ENCODE measurements at places on chromosomes 1 and 21. TPM values are rescaled to one million over a fixed set of nuclear protein-coding genes. Genes with fewer than 3 reads are reported as not detected.

Gene PPIAL4G
- total RNA-seq, result not detected

Gene KCNH1
- not detected for total RNA-seq

Gene CELA2A
- total RNA-seq, result not detected

- DNase-seq, result no peak
- no peaks in the 10 kb centered on the region for H3K4me1 ChIP-seq
- H3K27me3 ChIP-seq, result no peaks in the 10 kb centered on the region
- no peaks in the 10 kb centered on the region for H3K36me3 ChIP-seq
- no peak overlapping the region for H3K27ac ChIP-seq
- H3K4me3 ChIP-seq, result no peak overlapping the region
Observed at GRCh38 chr1:164256456-164256855, 302.5 kb upstream of the PBX1 start.

DNA sequence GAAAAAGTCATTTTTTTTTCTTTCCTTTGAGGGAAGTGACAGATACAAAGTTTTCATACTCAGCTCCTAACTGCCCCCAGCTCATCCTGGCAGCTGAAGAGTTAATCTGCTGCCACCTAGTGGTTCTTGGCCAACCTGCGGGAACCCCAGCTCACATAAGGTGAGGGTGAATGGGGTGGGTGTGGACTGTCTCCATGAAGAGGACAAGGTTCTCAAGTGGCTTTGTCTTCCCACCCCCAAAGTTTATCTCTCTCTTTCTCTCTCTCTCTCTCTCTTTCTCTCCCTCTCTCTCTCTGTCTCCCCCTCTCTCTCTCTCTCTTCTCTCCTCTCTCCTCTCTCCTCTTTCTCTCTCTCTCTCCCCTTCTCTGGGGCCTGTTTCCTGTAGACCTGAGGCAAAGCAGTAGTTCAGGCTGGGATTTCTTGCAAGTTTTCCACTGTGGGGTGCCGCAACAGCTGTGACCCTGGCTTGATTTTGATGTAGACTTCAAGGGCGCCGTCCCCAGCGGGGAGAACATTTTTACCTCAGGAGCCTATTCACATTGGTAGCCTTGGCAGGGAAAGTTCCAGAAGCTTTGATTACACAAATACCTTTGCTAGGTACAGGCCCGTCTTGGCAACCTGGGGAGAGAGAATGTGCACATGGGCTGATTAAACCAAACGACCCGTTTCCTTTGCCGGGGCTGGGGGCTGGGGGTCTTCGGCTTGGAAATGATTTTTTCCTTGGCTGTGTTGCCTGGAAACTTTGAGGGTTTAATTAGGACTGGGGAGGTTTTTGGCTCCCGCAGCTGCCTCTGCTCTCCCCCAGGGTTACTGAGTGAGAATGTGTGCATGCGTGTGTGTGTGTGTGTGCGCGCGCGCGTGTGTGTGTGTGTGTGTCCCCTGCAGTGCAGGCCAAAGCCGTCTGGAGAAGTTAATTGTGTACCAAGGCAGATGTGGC, 135.9 kb downstream of the TM2D1 start:
- no peaks in the 10 kb centered on the region for H3K27me3 ChIP-seq
- H3K4me1 ChIP-seq, result peaks cover 12% of the 10 kb centered on the region
- DNase-seq, result peak; percentile 88
- no peaks in the 10 kb centered on the region for H3K36me3 ChIP-seq
- H3K4me3 ChIP-seq, result no peak overlapping the region

- no peak overlapping the region for H3K27ac ChIP-seq
- no peaks in the 10 kb centered on the region for H3K4me1 ChIP-seq
- peaks cover 19% of the 10 kb centered on the region for H3K27me3 ChIP-seq
- no peaks in the 10 kb centered on the region for H3K36me3 ChIP-seq
- DNase-seq, result no peak
- no peak overlapping the region for H3K4me3 ChIP-seq
Observed at GRCh38 chr1:76267631-76268030, 193.1 kb downstream of the ST6GALNAC3 start.

Gene ITLN2
- total RNA-seq, result not detected

Gene SMIM12
- total RNA-seq, result 47.2 TPM

Gene TP73
- 2.6 TPM for total RNA-seq

DNA sequence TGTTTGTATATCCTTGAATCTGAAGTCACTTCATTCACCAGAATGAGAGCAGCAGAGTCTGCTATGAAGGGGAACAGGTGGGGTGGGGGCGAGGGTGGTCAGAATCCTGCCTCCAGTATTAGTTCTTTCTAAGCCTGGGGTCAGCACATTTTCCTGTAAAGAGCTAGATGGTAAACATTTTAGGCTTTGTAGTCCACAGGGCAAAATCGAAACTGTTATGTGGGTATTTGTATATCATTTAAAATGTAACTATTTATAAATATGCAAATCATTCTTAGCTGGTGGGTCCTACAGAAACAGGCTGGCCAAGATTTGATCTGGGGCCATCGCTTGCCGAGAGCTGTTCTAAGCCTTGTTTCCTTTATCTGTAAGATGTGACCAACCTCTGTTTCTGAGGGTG, 96.0 kb downstream of the IGSF21 start:
- no peaks in the 10 kb centered on the region for H3K4me1 ChIP-seq
- H3K27ac ChIP-seq, result no peak overlapping the region
- no peak for DNase-seq
- no peak overlapping the region for H3K4me3 ChIP-seq

- no peak for DNase-seq
- H3K4me1 ChIP-seq, result no peaks in the 10 kb centered on the region
- H3K27ac ChIP-seq, result no peak overlapping the region
Observed at GRCh38 chr1:179805291-179806195, 62.5 kb downstream of the FAM163A start.

- H3K27me3 ChIP-seq, result no peaks in the 10 kb centered on the region
- no peak overlapping the region for H3K4me3 ChIP-seq
- H3K36me3 ChIP-seq, result no peaks in the 10 kb centered on the region
- DNase-seq, result no peak
- H3K4me1 ChIP-seq, result peaks cover 38% of the 10 kb centered on the region
Observed at GRCh38 chr1:108817016-108817415, 39.9 kb downstream of the AKNAD1 start.

Gene LCE3D
- total RNA-seq, result not detected

DNA sequence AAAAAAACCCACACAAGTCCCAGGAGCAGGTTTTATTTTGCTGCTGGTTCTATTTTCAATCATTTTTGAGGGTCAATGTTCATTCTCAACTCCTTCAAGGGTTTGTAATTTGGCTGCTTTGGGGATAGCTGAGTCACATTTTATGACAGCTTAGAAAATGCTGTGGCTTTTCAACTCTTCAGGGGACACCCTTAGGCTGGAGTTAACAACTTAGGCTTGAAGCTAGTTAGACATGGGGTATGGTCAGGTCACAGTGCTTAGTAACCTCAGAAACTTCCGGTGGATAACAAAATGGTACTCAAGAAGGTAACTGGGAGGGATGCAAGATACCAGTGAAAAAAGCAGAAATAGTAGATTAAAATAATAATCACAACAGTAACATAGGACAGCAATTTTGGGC, 308.8 kb downstream of the HHIPL2 start:
- no peak for DNase-seq
- H3K4me3 ChIP-seq, result no peak overlapping the region
- no peak overlapping the region for H3K27ac ChIP-seq
- H3K4me1 ChIP-seq, result peaks cover 12% of the 10 kb centered on the region

DNA sequence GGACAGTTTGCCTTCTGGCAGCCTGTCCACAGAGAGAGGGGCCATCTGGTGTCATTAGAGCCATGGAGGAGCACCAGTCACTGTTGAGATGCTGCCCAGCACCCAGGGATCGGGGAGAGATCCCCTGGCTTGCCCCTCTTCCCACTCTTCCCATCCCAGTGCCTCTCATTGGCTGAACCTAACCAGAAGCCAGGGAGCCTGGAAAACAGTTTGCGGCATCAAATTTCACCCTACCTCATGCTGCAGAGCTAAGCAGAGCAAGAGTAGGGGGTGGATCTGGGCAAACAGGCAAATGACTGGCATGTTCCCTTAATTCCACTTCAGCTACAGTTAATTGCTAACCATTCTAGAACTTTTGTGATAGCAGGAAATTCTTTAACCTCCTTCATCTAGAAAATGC, 19.1 kb downstream of the TRAF5 start:
- no peak for DNase-seq
- H3K27me3 ChIP-seq, result no peaks in the 10 kb centered on the region
- H3K36me3 ChIP-seq, result no peaks in the 10 kb centered on the region
- no peak overlapping the region for H3K27ac ChIP-seq
- H3K4me3 ChIP-seq, result no peak overlapping the region
- no peaks in the 10 kb centered on the region for H3K4me1 ChIP-seq

DNA sequence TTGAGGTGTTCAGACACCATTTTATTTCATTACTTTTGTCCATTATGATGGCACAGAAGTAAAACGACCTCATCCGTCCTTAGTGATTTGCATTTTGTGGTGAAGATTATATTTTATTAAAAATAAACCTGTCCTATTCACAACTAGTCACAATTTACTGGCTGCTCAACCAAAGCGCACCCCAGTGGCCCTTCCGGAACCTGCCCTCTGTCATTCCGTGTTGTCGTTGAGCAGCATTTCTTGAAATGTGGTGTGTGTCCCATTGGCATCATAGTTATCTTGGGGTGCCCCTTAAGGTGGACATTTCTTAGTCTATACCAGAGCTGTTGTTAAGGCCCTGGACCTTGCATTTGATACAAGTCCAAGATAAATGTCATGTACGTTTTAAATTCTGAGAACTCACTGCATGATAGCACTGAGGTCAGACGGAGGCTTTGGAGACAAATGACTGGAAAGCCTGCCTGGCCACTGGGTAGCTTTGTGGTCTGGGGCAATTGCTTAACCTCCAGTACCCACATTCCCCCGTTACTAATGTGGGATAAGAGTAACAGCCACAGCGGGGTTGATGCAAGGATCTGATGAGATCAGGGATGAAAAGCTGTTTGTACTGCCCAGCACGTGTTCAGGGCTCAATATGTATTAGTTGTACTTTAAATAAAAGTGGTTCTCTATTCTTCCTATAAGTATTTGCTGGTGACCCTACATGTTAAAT, 36.2 kb downstream of the BACH1 start:
- H3K36me3 ChIP-seq, result peaks cover 4% of the 10 kb centered on the region
- H3K4me3 ChIP-seq, result no peak overlapping the region
- H3K4me1 ChIP-seq, result peaks cover 7% of the 10 kb centered on the region
- no peaks in the 10 kb centered on the region for H3K27me3 ChIP-seq
- DNase-seq, result no peak
- no peak overlapping the region for H3K27ac ChIP-seq

Gene PTGS2
- total RNA-seq, result 7.9 TPM

GRCh38 chr1:85884372-85885035, 176.3 kb upstream of the ZNHIT6 start:
- no peak overlapping the region for H3K4me3 ChIP-seq
- no peak overlapping the region for H3K27ac ChIP-seq
- DNase-seq, result peak; percentile 61

Gene TNFRSF18
- 120 TPM for total RNA-seq

DNA sequence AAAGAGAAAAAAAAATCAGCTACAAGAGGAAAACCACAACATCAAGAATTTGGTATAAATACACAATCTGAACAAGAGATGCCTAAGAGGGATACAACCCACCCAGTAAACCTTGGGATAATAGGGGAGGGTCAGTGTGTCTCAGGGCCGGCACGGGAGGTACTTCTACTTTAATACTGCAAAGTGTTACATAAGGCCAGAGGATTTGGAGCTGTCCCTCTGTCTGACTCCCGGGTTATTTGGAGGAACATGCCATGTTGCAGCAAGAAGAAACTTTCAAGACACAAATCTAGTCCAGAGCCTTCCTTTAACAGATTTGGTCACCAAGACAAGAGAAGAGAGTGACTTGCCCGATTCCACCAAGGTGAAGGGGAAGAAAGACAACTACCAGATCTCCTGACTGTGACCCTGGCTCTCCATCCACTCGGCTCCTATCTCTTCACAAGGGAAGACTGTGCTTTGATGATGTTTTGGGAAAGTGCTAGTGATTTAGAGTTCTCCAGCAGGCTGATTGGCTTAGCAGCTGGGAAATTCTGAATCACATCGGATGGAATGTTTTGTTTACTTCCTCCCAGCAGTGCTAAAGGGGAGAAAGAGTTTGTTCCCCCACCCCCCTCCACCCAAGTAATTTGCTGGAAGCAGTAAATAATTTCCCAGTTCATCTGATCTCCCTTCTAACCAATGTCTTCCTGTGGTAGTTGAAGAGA, 29.3 kb downstream of the SGIP1 start:
- H3K27ac ChIP-seq, result peak overlapping the region; percentile 37
- no peaks in the 10 kb centered on the region for H3K27me3 ChIP-seq
- peaks cover 26% of the 10 kb centered on the region for H3K4me1 ChIP-seq
- no peaks in the 10 kb centered on the region for H3K36me3 ChIP-seq
- DNase-seq, result peak; percentile 58
- no peak overlapping the region for H3K4me3 ChIP-seq

GRCh38 chr1:59323879-59324278, 27.0 kb downstream of the FGGY start:
- no peaks in the 10 kb centered on the region for H3K27me3 ChIP-seq
- no peak overlapping the region for H3K27ac ChIP-seq
- no peaks in the 10 kb centered on the region for H3K4me1 ChIP-seq
- no peak for DNase-seq
- H3K36me3 ChIP-seq, result no peaks in the 10 kb centered on the region
- H3K4me3 ChIP-seq, result no peak overlapping the region

DNA sequence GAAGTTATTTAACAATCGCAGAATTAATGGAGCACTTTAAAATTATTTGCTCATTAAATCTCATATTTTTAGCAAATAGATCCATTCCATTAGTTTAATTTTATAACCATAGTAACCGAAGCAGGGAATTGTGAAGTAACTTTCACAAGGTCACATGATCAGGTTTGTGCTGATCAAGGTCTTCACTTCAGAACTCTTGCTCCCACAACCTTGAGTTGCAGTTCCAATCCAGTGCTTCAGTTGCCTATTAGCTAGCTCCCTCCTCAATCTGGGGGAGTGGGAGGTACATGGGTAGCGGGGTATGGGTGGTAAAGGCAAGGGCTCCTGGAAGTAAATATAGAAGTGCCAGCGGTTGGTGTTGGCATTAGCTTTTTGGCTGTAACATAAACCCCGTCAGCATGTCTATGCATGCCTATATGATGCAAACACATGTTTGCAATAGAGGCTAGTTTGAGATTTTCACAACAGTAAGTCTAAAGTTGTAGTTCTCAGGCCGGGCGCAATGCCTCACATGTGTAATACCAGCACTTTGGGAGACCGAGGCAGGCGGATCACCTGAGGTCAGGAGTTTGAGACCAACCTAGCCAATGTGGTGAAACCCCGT, 5.8 kb downstream of the ATP5IF1 start:
- no peak for DNase-seq
- H3K27me3 ChIP-seq, result no peaks in the 10 kb centered on the region
- H3K4me3 ChIP-seq, result no peak overlapping the region
- peaks cover 28% of the 10 kb centered on the region for H3K4me1 ChIP-seq
- 0 out of 2 replicates have a peak, but pooled peaks cover 4% of the 10 kb centered on the region for H3K36me3 ChIP-seq

DNA sequence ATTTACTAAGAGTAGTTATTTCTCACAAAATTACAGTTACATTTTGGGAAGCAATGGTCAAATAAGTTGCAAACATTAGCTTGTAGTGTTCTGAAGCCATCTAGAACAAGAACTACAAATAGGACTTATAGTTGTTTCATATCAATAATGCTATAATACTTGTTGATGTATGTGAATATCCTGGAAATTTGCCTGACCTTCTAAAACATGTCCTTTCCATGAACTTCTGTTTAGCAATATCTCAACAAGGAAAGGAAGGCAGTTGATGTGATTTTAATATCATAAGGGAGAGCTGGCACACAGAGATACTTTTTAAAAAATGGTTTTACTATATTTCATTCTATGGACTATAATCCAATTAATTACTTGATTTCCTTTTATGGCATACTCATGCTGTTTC, 47.1 kb upstream of the SAMSN1 start:
- DNase-seq, result no peak
- H3K27me3 ChIP-seq, result no peaks in the 10 kb centered on the region
- H3K36me3 ChIP-seq, result no peaks in the 10 kb centered on the region
- no peaks in the 10 kb centered on the region for H3K4me1 ChIP-seq
- H3K4me3 ChIP-seq, result no peak overlapping the region
